ENCODE measurements at places on chromosomes 11 and 22.

GRCh38 chr11:115244758-115245157 lies 259.5 kb downstream of the CADM1 start:
- no peak for DNase-seq

- DNase-seq: no peak
Observed at GRCh38 chr11:100151944-100152343, 535.1 kb upstream of the ARHGAP42 start.

- no peak for DNase-seq
Observed at GRCh38 chr11:24805671-24806070, 308.8 kb downstream of the LUZP2 start.

DNA sequence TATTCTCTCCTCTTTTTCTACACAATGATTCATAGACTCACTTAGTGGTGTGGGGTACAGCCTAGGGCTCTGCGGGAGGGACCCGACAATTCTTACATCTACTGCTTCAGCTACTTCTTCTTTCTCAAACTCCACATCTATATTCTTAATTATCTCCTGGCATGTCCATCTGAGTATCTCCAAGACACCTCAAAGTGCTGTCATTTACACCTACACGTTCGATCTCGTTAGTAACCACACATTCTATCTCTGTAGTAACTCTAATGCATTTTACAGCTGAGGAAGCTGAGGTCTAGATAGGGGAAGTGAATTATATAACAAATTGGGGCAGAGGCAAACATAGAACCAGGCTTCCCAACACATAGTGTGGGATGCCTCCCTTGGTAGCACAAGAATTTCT lies 27.7 kb upstream of the RRM1 start:
- no peak for DNase-seq

DNA sequence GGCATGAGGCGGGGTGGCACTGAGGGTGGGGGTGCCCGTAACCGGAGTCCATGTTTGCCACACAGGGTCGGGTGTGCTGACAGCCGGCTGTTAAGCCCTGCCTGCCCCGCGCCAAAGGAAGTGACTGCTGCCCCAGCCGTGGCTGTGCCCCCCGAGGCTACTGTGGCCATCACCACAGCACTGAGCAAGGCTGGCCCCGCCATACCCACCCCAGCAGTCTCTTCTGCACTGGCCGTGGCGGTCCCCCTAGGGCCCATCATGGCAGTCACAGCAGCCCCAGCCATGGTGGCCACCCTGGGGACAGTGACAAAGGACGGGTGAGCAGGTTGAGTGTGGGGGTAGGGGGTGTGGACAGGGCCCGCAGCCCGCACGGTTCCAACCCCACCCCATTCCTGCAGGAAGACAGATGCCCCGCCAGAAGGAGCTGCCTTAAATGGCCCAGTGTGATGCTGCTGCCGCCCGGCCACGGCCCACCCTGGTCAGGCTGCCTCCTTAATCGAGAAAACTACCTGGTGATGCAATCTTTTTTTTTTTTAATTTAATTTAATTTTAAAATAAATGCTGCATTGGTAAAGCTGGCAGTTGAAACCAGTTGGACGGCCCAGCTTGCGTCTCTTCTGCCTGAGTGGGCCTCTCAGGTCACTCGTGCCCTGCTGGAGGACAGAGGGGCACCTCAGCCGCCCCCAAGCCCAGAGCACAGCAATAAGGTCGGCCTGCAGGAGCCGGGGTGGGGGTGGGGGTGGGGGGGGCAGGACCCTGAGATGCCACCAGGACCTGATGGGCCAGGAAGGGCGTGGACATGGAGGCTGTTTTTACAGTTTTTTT lies 30.8 kb downstream of the SBF1 start:
- no peak for DNase-seq

GRCh38 chr11:130480711-130481140 lies 32.3 kb downstream of the ADAMTS15 start:
- DNase-seq: no peak

- DNase-seq: no peak
Observed at GRCh38 chr11:78323363-78323762, 94.3 kb downstream of the GAB2 start.

- DNase-seq: peak; percentile 80
Observed at GRCh38 chr22:22720724-22721261, 76.4 kb downstream of the GGTLC2 start.

GRCh38 chr11:24078018-24078417 lies 418.8 kb upstream of the LUZP2 start:
- DNase-seq: no peak

DNA sequence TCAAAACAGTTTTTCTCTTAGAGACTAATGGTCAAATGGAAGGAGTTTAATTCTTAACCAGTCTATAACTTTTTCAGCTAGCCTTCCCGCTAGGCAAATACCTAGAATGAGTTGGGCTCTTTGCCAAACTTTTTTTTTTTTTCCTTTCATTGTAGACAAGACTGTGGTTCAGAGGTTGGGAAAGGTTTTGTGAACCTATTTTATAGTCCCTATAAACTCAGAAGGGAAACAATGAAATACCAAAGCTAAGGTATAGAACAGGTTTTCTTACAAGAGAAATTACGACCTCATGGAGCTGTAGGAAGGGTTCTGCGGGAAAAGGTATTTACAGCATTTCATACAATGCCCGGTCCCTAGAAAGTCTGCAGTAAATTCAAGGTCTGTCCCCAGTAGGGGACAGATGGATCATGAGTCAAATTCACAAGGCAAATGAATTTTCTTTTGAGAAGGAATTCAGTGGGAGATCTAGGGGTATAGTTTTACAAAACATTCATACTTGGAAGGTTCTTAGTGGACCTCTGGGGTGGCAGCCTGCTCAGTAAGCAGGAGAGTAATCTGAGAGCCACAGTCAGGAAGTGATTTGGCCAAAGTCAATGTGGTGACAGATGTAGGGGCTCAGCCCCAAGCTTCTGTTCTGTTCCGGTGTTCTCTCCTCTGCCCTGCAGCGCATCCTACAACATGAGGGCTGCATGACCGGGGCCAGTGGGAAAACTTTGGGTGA lies 146.8 kb downstream of the DBX1 start:
- DNase-seq: no peak

DNA sequence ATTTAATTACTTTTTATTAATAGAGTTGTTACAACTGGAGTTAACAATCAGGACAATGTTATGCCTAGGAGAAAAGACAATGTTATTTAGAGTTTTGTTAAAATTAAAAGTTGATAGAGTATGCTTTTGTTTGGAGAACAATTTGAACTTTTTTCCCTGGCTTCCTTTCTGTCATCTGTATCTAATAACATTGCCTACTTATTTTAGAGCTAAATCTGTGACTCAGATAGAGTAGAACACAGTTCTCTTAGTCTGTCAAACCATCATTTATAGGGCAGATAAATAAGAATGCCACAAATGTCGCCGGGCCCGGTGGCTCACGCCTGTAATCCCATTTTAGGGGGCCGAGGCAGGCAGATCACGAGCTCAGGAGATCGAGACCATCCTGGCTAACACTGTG lies 28.9 kb upstream of the YAP1 start:
- DNase-seq: no peak

DNA sequence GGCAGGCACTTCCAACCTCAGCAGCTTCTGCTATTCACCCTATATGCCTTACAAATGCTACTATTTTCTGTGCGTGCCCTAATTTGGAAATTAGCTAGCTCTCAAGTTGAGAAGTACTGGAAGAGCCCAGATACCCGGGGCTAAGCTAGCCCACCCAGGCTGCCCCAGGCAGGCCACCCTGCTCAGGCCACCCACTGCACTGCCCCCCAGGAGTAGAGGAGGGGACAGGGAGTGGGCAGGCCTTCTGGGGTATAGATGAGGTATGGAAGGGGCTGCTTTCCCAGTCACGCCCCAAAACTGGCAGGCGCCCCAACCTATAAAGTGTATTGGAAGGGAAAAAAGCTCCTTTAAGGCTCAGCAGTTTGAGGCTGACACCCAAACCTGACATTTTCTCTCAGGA lies 43.5 kb downstream of the DRD2 start:
- DNase-seq: no peak

DNA sequence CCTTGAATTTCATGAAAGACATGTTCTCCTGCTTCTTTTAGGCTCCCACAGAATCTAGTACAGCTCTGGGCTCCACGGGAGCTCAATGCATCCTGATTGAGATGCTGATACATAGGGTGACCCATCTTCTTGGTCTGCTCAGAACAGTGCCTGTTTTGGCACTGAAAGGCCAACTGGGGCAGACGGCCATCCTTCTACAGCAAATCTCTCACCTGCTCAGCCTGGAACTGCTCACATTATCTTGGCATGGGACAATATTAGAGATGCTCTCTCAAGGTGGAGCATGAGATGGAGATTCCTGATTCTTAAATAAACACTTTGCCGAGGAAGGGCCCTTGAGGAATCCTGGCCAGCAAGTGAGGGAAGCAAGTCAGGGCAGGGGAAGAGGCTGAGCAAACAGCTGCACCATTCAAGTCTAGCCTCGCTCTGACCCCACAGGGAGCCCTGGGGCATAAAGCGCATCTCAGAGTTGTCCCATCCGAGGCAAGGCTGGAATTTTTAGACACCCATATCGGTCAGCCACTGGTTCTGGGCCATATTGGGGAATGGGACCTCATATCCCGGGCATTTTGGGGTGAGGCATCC lies 58.4 kb upstream of the CSNK2A3 start:
- no peak for DNase-seq

DNA sequence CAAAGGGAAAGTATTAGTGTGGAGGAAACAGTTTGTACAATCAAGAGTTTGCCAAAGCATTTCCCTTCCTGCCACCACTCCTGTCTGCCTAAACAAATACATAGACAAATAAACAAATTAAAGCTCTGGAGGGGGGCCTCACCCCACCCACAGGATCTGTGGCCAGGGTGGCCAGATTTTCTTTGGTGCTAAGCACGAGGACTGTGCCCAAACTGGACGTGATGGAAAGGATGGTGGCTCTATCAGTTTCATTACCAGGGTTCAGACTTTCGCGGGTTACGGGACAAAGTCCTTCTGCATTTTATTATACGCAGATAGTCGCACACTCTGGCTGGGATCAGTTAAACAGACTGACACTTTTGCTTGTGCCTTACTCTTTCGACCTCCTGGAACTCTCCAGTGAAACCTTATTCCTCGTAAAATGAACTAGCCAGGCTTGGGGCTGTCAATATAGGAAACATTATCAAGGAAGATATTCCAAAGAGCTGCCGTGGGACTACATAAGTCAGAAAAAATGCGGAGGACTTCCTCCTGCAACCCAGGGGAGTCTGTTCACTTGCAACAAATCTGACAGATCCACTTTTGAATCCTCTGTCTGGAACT lies 11.2 kb downstream of the BARX2 start:
- DNase-seq: no peak

DNA sequence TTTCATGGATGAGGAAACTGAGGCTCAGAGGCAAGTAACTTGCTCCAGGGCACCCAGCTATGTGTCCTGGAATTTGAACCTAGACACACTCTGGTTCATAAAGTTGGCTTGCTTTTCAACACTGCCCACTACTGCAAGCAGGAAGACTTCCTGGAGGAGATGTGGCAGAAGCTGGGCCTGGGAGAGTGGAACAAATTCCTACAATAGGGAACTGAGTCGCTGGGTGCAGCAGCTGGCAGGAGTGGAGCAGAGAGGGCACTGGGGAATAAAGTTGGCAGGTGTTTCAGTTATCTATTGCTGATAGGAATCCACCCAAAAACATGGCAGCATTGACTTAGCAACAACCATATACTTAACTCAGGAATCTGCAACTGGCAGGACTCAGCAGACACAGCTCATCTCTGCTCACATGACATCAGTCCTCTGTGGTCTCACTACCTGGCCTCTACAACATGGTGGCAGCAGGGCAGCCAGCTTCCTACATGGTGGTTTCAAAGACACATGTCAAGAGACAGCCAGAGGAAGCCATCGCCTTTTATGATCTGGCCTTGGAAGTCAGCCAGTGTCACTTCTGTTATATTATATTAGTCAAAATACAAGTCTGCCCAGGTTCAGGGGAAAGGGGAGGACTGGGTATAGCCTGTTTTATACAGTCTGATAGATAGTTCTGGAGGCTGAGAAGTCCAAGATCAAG lies 10.6 kb upstream of the CARD10 start:
- DNase-seq: no peak

DNA sequence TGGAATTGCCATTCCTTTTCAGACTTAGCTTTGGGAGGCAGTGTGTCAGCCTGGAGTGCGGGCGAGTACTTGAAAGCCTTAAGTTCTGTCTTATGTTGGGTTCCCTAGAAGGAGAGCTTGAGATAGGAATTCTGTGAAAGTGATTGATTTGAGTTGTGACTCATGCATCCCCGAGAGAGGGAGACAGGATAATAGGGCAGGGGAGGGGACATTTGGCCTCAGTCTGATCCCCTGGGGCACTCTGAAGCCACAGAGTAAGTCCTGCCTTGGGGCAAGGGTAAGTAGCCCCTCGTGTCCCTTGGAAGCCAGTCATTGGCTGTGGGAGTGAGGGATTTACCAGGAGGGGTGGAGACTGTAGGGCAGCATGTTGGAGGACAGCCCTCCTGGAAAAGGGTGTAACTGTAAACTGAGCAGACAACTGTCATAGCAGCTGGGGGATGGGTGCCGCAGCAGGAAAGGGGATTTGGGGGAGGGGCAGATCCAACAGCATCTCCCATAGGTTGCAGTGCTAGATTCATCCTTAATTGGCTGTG lies 44.0 kb downstream of the KIAA1671 start:
- no peak for DNase-seq

- no peak for DNase-seq
Observed at GRCh38 chr11:64085906-64086257, 50.2 kb downstream of the FLRT1 start.

DNA sequence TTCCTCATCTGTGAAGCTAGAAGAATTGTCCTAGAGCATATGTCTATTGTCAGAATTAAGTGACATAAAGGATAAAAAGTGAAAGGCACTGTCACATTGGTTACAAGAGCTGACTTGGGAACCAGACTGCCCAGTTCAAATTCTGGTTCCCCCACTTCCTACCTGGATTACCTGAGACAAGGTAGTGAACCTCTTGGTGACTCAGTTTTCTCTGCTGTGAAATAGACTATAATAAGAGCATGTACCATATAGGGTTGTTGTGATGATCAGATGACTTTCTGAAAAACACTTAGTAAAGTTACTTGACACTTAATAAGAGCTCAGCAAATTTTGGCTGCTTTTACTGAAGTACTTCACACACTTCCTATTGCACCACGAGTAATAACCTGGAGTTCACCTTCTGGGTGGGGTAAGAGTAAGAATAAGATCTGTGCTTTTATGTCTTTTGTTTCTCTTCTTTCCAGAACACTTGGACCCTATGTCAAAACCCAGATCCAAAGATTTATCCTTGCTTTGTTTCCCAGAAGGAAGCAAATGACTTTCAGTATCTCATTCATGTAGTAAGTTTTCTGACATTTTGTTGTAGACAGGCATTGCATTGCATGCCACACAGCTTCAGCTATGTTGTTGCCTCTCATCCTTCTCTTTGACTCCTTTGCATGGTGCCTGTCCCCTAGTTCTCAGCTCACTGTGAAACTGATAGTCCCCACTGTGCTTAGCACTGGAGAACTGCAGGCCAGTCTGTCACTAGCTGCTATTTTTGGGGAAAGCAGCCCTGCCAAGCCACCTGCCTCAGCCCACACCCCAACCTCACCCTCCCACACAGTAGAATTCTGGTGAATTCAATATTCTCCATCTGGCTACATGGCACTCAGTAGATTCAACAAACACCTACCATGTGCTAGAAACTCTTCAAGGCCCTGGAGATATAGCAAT lies 121.8 kb upstream of the POU2AF2 start:
- DNase-seq: no peak

Data from GM12864 (cell line).